Stimulated activated CD4-positive, alpha-beta T cell treated with anti-CD3 and anti-CD28 coated beads, Interleukin-2, amount 100 ng/mL, for 48 hours (primary cell): ENCODE measurements at places on chromosomes 12 and 14.

DNA sequence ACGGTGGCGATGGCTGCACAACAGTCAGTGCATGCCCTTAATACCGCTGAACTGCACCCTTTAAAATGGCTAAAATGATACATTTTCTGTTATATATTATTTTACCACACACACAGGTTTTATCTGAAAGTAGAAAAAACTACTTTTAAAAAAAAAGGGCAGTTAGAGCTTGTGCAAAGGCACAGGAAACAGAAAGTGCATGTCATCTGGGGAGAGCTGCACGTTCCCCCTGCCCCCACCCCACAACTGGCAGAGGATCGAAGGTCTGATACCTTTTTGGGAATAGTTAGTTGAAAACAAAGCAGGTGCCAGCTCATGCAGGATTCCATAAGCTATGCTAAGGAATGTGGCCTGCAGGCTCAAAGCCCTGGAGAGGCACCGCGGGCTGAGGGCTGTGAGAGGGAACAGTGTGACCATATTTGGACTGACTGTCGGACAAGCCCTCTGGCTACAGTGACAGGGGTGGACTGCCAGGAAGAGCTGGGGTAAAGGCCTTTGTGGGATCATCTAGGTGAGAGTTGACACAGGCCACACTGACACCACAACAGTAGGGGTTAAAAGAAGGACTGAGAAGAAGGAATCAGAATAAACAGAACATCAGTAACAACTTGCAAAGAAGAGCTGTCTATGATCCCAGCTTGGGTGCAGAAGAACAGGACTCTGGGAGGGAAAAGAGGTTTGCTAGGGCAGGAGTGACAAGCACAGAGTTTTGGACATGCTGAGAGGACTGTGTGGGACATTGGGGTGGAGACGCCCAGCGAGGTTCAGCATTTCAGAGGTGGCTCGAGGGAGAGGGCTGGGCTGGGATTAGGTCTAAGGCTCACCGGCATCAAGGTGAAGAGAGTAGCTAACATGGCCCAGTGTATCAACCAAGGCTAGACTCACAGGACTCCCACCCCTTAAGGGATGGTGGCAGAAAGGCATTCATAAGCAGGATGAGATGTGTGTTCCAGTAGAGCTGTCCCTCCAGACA is 54.6 kb downstream of the ACTN1 start:
- DNase-seq, result no peak

GRCh38 chr14:94227029-94227428 is 52.9 kb downstream of the PPP4R4 start:
- DNase-seq, result no peak

DNA sequence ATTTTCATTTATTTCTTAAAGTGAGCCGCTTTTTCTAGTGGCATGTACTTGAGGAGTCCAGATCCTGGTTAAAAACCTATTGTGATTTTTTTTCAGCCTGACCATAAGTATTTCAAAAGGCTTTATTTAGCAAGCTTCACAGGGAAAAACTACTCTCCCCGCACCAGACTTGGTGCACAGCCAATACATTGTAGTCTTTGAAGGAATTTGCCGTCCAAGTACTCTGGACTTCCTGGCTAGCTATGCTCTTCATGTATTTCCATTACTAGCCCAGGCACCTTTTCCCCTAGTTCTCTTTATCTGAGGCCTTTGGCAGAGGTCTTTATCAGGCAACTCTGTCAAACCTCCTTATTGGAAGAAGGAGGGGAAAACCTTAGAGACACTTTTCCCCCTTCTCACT is 234.7 kb downstream of the CCDC91 start:
- DNase-seq, result no peak

DNA sequence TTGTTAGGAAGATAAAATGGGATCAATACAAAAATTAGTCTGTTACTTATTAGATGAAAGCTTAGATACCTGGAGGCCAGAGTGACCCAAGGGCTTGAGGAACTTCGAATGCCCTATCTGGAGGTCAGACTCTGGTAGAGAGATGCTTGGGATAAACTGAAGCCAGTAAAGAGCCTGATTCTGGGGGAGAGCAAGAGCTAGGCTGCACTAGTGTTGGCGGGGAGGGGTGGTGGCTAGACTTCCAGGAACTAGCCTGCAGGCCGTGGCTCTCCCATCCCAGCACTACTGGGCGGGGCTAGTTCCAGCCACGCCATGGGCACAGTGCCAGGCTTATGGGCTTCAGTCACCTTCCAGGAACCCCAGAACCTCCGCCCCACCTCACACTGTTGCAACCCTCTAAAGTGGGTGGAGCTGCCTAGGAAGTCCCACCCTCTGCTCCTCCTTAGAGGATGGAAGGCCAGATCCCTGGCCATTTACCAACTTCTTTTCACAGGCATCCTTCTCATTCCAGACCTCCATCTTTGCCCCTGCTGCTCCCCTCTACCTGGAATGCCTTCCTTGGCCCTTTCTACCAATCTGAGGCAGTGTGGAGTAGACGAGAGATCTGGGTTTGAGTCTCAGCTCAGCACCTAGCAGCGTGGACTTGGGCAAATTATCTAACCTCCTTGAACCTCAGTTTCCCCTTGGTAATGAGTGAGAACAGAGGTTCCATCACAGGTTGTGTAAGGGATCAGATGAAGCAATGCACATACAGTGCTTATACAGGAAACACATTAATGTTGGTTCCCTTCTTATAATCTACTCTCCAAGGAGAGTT is 6.3 kb upstream of the NFE2 start:
- no peak for DNase-seq

GRCh38 chr12:51695241-51696010 is 104.4 kb downstream of the SCN8A start:
- no peak for DNase-seq

DNA sequence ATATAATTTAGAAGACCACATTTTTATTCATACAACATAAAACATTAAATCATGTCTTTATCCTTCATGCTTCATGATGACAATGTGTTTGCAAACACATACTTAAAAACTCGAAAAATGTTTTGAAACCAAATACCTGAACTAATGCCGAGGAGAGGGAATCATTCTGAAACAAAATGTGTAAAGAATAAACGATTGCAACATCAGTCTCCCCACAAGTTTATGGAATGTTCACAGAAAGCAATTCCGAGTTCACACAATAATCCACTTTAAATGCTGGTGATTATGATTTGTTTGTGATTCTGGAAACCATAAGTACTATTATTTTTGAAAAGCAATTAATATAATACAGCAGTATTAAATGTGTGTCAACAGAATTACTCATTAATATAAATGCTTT is 84.5 kb upstream of the PDZRN4 start:
- DNase-seq, result no peak

GRCh38 chr14:93742761-93743160 is 45.5 kb downstream of the PRIMA1 start:
- DNase-seq, result no peak

GRCh38 chr14:69811227-69811867 is 14.3 kb upstream of the SLC10A1 start:
- DNase-seq, result no peak

GRCh38 chr14:100155756-100156616 is 3.5 kb downstream of the DEGS2 start:
- no peak for DNase-seq
